ENCODE measurements at places on chromosomes 11 and 22.
A peak's percentile ranks its signal among the peaks of the same experiment; 100 is the strongest.

- no peak for DNase-seq
Measured at GRCh38 chr11:37092487-37092886, 494.5 kb upstream of the RAG2 start.

DNA sequence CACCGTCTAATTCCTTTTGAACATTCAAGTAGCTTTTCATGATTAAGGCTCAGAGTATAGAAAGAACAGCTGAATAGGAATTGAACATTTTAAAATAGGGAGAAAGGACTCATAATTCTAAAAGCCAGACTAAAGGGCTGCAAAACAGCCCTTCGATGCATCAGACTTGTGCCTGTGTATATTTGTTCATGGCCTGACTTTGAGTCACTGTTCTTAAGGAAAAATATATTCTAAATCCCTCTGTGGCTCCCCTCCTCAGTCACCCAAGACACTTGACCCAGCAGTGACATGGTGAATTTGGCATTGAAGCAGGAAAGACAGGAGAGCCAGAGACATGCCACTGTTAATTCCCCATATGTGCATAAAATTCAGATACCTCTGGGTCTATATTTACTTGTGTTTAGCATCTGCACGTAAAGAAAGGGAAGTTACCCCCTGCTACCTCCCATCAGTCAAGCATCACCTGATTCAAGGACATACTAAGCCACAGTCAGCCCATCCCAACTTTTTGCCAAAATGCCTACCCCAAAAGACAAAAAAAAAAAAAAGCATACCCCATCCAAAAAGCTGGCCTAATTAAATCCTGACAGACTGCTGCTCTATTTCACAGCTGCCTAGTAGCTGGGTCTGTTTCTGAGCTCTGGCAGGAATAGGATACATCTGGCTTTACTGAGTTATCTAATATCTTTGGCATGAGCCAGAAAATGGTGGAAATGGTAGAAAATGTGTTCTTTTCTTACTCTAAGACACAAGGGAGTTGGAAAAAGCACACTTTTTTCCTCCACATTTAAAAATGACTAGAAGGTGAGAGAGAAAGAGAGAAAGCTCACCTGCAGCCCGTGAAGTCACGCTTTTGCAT is 93.5 kb downstream of the COMMD9 start:
- DNase-seq = no peak

DNA sequence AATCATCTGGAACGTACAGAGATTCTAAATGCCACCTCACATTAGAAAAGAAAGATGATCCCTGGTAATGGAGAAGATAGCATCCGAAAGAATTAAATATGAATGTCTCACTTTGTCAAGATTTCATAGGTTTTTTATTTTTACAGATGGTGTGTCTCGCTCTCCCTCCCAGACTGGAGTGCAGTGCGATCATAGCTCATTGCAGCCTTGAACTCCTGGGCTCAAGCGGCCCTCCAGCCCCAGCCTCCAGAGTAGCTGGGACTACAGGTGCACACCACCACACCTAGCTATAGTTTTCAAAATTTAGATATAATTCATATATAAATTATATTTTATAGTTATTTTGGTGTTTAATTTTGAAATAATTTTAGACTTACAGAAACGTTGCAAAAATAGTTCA is 16.7 kb upstream of the SMTN start:
- no peak for DNase-seq

DNA sequence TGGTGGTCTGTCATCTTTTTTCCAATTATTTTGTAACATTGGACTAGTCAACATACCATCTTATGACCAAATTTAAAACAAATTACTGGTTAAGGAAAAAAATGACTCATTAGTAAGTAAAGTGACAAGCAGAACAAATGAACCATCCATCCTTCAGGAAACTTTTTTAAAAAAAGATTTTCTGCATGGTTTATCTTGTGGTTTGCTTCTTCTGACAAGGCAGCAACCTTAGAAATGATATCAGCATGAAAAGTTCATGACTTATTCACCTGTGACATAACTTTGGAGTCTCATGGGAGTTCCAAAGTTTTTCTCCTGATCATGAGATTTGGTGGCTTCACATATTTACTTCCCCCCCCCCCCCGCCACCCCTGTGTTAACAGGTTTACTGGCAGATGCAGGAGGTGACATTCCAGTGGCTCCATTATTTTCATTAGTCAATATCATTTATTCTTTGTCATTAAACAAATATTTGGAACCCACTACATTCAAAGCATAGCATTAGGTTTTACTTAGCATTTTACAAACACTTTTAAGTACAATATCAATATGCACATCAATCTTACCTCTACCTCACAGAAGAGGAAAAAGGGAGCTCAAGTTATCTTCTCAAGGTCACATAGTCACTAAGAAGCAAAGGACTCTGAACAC is 40.7 kb downstream of the DCUN1D5 start:
- no peak for DNase-seq

DNA sequence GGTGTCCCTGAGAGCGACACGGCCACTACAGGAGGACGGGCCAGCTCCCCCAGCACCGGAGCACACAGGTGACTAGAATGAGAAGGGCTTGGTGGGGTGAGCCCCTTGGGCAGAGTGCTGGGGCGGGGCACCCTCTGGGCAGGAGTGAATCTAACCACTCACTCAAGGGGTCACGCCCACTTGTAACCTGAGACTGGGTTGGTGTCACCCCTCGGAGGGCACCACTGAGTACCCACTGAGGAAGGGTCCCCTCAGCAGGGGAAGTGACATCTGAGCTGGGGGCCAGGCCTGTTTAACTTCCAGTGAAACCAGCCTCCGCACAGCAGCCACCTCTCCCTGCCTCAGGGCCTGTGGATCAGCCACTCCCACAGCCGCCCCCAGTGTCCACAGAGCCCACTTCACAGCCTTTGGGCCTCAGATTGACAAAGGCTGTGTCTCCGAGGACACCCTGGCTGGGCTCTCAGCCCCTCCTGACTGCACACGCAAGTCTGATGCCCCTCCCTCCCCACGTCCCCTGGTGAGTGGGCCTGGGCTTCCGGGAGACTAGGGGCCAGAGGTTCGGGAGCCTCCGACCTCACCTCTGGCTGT is 5.6 kb downstream of the GATD1 start:
- no peak for DNase-seq

DNA sequence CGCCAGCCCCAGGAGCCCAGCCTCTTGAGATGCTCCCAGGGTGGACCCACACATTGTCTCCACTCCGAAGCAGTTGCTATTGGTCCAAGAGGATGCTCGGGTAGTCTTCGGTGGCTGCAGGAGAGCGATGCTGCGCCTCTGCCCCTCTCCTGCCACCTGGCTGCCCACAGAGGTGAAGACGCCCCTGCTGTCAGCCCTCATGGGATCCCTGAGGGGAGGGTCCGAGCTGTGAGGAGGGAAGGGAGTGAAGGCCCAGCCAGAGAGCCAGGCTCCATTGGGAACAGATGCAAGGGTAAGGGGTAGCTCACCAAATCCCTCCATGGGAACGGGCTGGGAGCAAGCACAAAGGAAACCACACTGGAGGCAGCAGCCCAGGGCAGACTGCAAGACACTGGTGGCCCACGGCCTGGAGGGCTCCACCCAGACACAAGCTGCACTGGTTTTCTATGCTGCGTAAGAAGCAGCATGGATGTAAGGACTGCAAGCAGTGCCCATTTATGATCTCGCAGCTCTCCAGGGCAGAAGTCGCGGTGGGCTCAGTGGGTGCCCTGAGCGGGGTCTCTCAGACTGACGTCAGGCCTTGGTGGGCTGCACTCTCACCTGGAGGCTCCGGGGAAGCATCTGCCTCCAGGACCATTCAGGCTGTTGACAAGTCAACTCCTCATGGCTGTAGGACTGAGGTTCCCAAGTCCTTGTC is 15.7 kb downstream of the TSPAN32 start:
- DNase-seq = no peak

DNA sequence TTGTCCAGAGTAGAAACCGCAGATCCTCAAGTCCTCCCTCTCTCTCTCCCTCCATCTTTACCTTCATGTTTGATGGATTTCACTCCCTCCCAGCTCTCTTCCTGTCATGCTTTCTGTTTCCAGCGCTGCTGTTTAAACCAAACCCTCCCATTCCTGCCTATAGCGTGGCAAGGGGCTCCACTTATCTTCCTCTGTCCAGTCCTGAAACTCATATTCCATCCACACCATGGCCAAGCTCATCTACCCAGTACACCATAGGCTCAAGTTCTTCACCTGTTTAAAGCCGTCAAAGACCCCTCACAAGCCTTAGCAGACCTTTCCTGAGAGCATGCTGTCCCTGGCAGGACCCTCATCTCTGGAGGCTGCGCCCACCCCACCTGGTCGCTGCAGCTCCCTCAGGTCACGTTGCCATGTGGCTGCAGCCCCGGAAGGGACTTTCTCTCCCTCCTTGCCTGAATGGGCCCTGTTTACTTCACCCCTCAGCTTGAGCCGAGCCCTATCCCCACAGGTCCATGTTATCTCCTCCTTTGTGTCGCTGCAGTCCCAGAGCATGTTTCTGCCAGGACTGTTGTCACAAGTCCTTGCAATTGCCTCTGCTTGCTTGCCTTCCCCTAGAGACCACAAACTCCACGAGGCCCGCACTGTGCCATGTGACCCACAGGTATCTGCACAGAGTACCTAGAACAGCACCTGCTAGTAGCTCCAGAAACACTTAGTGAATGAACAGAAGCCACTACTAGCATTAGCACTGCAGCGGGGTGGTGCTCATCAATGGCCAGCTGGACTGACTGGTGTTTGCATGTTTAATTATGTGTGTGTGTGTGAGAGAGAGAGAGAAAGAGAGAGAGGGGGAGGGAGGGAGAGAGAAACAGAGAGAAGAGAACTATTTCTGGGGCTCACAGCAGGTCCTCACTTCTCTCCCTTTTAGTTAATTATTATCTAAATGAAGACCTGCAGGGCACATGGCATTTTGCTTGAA is 149.4 kb upstream of the SNX19 start:
- no peak for DNase-seq

DNA sequence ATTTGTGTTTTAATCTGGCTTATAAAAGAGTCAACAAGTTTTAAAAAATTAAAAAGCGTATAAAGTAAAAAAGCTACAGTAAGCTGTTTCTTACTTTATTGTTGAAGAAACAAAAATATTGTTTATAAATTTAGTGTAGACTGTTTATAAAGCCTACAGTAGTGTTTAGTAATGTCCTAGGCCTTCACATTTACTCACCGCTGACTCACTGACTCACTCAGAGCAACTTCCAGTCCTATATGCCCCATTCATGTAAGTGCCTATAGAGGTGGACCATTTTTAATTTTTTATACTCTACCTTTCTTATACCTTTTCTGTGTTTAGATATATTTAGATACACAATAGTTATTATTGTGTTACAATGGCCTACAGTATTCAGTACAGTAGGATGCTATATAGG is 12.2 kb downstream of the MPPED2 start:
- DNase-seq = no peak

DNA sequence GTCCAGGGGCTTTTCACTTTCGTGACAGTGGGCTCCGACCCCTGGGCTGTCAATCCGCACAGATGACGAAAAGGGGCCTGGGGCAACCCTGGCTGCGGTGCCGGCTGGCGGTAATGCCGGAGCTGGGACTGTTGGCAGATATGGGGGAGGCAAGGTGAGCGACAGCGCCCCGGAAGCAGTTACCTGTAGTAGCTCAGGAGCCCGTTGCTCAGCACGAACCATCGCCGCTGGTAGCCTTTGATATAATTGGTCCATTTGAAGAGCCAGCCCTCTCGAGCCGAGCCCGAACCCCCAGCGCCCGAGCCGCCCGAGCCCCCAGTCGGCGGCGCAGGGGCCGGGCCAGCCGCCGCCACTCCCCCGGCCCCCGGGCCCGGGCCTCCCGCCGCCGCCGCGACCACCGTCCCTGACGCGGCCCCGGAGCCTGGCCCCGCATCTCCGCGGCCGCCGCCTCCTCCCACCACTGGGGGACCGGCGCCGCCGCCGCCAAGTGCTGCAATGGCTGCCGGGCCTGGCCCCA is 396 bp downstream of the OSBP start:
- peak; percentile 15 for DNase-seq

- DNase-seq = no peak
Measured at GRCh38 chr11:64227405-64227956, 1.4 kb downstream of the NUDT22 start.

DNA sequence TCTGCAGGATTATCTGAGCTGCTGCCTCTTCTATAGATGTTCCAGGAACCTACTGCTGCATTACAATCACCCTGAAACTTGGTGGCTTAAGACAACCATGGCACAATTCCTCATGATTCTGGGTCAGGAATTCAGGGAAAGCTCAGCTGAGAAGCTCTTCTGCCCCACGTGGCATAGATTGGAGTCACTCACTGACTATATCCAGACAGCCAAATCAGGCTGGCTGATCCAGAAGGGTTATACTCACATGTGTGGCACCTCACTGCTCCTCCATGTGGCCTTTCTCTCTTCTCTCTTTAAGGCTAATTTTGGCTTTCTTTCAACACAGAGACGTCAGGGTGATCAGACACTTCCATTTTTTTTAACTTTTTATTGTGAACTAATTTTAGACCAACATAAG is 125.5 kb downstream of the BBOX1 start:
- no peak for DNase-seq

DNA sequence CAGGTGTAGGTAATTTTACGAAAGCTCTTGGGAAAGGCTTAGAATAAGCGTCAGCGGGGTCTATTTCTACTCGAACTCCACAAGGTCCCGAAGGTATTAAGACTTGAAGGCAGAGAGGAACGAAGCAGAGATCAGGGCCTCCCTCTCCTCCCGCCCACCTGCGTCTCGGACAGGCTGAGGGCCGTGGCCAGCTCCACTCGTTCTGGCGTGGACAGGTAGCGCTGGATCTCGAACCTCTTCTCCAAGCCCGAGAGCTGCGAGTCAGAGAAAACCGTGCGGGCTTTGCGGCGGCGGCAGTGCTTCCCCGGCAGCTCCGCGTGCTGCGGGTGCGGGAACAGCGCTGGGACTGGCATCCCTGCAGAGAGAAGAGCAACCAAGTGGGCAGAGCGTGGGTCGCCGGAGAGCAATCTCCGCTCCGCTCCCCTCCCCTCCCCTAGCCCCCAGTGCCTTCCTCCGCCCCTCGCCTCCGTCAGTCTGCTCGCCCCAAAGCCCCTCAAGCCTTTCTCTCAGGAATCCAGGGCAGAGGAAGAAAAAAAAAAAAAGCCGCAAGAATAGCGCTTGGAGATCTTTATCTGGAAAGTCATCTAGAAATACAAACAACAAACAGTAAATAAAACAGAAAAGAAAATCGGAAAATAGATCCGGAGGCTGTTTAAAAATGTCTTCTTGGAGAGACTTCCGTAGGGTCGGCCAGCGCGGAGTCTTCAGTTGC is 2.4 kb downstream of the BSX start:
- DNase-seq = no peak

DNA sequence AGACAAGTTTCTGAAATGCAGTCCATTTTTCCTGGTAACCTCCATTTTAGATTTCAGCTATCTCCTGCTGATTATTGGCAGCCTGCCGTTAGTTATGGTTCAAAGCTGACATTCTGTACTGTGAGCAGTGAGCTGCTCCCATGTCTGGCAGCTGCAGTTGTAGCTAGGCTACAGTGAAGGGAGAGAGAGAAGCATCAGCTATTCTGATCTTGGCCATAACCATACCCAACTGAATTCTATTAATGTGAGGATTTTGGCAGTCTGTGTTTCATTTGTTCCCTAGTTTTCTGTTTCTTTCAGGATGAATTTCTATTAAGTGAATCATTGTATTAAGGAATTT is 33.4 kb downstream of the SIK2 start:
- no peak for DNase-seq

- peak; percentile 11 for DNase-seq
Measured at GRCh38 chr11:1345737-1346513, 36.5 kb upstream of the TOLLIP start.

Data from inflammatory macrophage treated with lipopolysaccharide for 4 hours (primary cell).